GM12878 (cell line): ENCODE measurements at places on chromosomes 11 and 22.

DNA sequence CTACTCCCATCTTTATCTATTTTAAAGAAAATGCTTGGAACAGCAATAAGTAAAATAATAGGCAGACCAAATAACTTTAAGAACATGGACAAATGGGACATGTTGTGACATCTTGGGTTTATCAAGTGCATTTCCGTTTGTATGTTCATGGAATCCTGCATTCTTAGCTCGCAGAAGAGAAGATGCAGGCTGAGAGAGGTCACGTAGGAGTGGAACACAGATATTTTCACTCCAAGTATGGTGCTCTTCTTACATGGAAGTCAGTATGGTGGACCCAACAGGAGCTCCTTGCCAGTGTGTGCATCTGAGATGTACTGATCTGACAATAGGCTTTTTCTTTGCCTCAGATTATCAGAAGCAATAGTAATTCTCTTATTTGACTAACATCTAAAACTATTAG is 1.7 kb downstream of the E2F8 start:
- DNase-seq, result no peak

DNA sequence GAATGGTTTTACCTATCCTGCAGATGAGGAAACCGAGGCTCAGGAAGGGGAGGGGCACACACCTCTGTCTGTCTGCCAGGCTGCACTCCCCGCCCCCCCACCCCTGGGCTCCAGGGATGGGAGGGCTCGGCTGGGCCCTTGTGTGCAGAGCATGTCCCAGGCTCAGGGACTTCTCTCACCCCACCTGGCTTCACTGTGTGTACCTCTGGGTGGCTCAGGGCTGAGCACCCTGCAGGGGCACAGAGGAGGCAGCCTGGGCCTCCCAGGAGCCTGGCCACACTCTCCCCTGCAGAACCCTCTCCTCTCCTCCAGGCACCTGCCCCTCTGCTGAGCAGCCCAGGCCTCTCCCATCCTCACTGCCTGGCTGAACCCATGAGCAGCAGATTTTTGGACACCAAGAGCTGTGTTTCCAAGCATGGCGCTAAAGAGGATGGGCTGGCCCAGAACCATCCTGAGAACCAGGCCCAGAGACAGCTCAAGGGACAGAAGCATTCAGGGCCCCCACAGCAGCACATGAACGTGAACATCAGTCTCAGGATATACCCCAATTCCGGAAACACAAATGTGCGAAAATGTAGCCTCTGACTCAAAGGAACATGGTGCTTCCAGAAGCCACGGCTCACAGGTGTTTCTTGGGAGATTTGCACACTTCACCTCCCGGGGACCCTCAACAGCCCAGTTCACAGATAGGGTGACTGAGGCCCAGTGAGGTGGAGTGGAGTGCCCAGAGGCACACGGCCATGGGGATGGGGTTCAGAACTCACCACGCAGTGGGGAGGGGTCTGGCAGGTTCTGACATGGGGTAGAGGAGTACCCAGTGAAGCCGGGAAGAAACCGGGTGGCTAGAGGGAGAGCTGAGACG is 10.5 kb downstream of the EMID1 start:
- no peak for DNase-seq

GRCh38 chr22:47808886-47809620 is 1046.6 kb downstream of the TBC1D22A start:
- no peak for DNase-seq

GRCh38 chr11:86182976-86183584 is 61.5 kb upstream of the EED start:
- peak; percentile 88 for DNase-seq

DNA sequence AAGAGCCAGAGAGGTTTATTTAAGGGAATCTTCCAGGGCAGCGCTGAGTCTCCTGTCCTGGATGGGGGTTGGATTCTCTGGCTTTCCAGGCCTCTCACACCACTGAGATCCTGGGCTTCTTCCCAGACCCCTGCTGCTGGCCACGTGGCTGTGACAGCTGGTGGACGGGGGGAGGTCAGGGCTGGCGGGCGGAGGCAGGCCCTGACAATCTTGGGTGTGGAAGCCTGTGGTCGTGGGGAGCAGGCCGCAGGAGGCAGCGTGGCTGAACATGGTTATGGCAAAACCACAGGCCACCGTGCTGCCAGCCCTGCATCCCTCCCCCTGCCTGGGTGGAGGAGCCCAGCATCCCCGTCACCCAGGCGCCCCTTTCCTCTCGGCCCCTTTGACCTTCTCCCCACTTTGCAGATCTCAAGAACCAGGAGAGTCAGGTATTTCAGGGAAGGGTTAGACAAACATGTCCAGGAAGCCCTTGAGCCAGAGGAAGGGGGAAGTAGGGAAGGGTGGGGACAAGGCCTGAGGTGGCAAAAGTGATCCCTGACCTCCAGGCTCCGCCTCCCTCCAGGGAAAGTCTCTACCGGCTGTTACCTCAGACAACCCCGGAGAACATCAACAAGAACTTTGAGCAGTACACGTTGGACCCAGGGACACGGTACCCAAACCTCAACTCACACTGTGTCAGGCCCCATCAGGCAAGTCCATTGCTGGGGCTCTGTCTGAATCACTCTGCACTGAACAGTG is 111.8 kb downstream of the MICAL2 start:
- no peak for DNase-seq

DNA sequence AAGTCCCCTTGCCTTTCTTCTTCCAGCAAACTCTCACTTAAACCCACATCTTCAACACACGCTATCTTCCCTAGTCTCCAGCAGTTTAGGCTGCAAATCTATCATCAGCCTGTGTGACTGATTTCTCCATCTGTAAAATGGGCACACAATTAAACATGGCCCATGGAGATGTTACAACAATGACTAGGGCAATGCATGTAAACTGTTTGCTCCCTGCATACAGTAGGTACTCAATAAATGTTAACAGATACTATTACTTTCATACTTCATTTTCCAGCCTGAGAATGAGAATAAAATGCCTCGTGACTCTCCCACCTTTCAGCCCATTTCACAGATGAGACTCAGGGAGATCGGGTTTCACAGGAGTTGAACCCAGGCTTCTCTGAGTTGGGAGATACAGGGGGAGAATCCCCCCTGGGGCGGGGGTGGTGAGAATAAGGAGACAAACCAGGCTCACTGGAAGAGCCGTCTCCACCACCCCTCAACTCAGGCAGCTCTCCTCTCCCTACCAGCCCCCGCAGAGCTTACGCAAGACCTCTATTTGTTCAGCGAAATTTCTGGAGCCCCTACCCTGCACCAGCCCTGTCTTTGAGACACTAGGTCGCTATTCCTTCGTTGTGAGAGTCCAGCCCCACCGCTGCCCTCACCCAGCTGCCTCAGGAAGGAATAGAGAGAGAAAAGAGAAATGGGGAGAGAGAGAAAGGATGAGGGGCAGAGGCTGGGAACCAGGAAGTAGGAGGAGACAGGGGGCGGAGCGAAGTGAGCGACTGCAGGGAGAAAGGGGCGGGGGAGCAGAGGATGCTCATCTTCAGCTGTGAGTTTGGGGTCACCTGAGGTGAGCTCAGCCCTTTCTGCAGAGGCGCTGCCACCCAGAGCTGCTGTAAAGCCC is 42.1 kb upstream of the KLHL35 start:
- DNase-seq, result no peak

DNA sequence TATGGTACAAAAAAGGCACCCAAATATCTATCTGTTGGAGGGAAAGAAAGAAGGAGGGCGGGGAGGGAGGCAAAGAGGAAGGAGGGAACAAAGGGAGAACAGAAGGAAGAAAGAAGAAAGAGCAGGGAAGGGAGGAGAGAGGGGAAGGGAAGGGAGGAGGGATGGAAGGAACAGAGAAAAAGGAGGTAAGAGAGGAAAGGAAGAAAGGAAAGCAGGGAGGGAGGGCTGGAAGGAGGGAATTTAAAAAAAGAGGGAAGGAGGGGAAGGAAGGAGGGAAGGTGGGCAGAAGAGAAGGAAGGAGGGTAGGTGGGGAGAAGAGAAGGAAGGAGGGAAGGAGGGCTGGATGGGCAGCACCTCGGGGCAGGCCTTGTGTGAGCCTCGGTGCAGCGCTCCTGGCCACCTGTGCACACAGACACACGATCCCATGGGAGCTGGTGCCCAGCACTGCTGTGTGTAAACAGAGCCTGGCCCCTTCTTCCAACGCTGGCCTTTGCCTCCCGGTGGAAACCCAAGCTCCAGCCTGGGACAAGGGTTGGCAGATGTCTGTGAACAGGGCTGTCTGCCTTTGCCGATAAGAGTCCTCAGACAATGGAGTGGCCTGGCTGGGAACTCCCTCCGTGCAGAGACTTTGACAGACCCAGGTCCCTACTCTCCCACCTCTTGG is 23.2 kb downstream of the SMIM38 start:
- no peak for DNase-seq

DNA sequence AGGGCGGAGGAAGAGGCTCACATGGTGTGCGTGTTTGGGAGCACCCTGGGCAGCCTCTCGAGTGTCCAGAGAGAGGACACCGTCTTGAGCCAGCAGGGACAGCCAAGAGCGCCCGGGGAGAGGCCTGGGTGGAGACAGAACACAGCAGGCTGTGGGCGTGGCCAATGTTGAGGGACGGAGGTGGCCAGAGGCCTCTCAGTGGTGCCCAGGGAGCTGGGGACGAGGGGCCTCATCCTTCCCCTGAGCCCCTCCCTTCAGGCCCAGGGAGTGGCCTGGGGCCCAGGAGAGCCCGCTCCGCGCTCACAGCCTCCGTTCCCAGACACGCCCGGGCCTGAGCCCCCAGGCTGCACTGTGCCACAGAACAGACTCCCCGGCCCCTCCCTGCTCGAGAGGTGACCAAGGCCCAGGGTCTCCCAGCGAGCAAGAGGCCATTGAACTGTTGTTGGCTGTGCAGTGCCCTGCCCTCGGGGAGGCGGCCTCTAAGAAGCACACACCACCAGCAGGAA is 48.4 kb downstream of the CDKN1C start:
- DNase-seq, result no peak

- DNase-seq, result no peak
These were observed 12.8 kb downstream of the RAB3IL1 start for GRCh38 chr11:61904539-61905048.
